ENCODE measurements at places on chromosomes 7 and 10. TPM values are rescaled to one million over a fixed set of nuclear protein-coding genes. Genes with fewer than 3 reads are reported as not detected.

- no peak for DNase-seq
These were observed 551.8 kb downstream of the PHTF2 start for GRCh38 chr7:78350391-78350790.

Gene MBL2
- total RNA-seq = not detected

Gene OR2A42
- total RNA-seq = not detected

Gene TMEM72
- total RNA-seq = not detected

GRCh38 chr7:70614237-70615045 lies 517.5 kb upstream of the GALNT17 start:
- DNase-seq = no peak

Gene SPDYE8
- not detected for total RNA-seq
